ELF-1 (cell line): ENCODE measurements at places on chromosomes 6 and 20.

GRCh38 chr6:168161371-168161750 is 82.3 kb upstream of the FRMD1 start:
- DNase-seq = no peak

GRCh38 chr6:31617010-31617409 is 2.0 kb downstream of the AIF1 start:
- DNase-seq = no peak

- peak; percentile 69 for DNase-seq
These were observed 21.0 kb upstream of the PRELID3B start for GRCh38 chr20:59063358-59064213.

GRCh38 chr6:47729019-47729418 is 30.6 kb downstream of the ADGRF4 start:
- no peak for DNase-seq
